ENCODE measurements at places on chromosomes 2 and 18. TPM values are rescaled to one million over a fixed set of nuclear protein-coding genes. Genes with fewer than 3 reads are reported as not detected.

MYOM1 gene
- 1.7 TPM for total RNA-seq

LYG2 gene
- total RNA-seq: not detected

APCDD1 gene
- 169 TPM for total RNA-seq

SKA1 gene
- total RNA-seq: 0.07 TPM

LOXHD1 gene
- total RNA-seq: not detected

OR6B2 gene
- total RNA-seq: not detected
